HT1080 (cell line): ENCODE measurements at places on chromosomes 6 and 20. TPM values are rescaled to one million over a fixed set of nuclear protein-coding genes. Genes with fewer than 3 reads are reported as not detected.

DNA sequence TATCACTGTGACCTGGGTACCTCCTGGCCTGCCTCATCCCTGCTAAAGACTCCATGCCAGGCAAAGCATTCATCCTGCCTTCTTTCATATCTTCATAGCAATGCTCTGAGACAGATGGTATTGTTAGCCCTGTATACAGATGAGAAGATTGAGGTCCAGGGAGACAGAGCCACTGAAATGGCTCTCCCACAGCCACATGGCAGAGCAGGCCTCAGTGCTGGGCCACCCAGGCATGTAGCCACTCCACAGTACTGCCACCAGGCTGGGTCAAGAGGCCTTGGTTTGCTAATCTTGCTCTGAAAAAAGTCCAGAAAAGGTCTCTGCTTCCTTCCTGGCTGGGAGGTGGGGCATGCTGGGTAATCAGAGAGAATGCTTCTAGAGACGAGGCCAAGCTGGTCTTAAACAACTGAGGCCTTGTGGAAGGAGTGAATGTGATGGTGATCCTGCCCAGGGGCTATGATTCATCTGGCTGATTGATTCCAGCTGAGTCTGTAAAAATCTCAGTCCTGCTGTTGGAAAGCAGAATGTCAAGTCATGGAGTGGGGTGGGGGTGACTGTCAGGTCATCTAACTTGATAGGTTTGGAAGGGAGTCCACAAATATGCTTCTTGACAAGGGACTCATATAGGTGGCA lies 29.8 kb downstream of the HM13 start:
- peak; percentile 84 for DNase-seq

- DNase-seq: no peak
Measured at GRCh38 chr6:11473008-11473740, 64.4 kb upstream of the TMEM170B start.

DNA sequence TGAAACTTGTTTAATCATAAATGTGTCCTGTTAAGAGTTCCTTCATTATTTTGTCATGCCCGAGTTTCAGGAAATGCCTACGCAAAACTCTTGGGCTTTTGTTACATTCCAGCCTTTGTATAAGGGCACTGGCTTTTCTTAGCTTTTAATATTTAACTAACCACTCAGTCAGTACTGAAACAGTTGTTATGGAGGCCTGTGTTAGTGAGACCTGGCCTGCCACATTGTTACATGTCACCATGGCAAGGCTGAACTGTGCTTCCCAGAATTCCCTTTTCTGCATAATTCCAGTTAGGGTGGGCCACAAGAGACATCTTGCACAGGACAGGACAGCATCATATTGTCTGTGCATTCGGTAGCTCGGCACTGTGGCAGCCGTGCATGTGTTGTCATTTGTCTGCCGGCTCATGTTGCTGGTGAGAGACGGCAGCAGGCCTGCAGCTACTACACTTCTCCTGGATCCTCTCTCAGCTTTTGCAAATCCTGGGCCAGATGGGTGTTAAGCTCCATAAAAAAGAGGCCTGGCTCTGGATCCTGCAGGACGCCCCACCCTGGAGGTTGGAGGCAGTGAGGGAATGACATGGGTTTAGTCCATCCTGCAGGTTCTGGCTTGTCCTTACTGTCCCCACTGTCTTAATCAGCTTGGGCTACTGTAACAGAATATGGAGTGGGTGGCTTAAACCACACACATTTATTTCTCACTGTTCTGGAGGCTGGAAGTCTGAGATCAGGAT lies 128.8 kb upstream of the DTNBP1 start:
- DNase-seq: no peak

The VGLL2 gene
- total RNA-seq: not detected in 2 replicates

DNA sequence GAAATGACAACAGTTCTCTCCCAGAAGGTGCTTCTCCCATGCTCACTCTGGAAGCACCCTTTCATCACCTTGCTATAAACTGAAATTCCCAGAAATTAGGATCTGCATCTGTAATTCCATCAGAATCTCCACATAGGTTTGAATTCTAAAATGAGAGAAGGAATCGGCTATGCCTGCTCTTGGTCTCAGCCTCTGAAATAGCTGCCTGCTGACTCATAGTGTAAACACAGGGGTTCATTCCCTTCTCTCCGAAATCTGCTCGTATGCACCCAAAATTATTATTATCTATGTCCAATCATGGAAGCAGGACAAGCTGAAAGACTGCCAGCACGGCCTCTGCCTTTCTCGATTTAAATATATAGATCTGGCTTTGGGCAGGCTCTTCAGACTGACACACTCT lies 74.6 kb upstream of the TAB2 start:
- DNase-seq: no peak

GRCh38 chr6:64998204-64998603 lies 708.8 kb downstream of the EYS start:
- no peak for DNase-seq

The FKBP5 gene
- total RNA-seq: 9.3 and 15.2 TPM in 2 replicates

DNA sequence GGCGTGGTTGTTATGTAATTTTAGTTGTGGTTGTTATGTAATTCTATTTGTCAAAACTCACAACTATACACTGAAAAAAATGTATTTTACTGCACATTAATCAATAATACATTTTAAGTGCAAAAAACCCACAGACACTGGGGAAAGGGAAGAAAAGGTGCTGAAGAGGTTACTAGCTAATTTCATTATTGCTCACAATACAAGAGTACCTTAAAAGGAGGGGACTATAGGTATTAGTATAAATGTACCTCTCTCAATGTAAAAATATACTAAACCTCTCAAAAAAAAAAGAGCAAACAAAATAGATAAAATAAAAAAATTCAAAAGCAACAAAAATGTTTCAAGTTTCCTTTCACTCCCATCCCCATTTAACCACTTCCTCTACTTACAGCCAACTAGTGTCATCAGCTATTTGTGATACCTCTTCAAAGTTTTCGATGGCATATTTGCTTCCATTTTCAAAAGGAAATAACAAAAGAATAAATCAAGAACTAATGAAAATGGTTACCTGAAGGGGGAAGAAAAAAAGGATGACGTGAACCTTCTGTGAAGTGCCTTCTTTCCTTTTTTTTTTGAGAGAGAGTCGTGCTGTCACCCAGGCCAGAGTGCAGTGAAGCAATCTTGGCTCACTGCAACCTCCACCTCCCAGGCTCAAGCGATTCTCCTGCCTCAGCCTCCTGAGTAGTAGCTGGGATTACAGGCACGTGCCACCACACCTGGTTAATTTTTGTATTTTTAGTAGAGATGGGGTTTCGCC lies 30.2 kb downstream of the RANBP9 start:
- no peak for DNase-seq
